Activated T-cell treated with anti-CD3 and anti-CD28 coated beads for 24 hours (primary cell): ENCODE measurements at places on chromosomes 4 and X.

DNA sequence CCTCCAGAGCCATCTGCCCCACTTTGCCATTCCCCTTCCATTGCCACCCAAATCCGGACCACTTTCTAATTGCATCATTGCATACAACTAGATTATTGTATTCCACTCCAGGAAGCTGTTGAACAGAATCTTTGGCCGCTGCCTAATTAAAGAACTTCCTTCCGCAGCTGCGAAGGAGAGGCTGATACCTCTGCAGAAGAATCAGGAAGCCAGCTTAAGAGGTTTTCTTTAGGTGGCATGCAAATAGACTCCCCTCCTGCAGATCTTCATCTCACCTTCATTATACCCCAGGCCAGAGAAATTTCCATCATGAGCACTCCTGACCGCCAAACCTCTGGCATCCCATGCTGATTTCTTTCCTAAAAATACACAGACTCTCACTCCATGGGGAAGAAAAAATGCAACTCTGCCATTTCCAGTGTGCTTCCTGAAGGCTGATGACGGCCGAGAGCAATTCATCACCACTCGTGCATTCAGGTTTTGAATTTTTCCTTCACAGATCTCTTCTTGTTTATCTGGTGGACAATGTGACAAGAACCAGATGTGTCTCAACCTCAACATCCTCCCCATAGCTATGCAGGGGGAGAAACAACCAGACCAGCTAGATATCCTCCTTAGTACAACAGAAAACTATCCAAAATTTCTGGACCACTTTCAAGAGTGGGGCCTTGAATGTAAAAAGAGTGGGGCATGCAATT lies 31.2 kb downstream of the LGI2 start:
- no peak for DNase-seq

DNA sequence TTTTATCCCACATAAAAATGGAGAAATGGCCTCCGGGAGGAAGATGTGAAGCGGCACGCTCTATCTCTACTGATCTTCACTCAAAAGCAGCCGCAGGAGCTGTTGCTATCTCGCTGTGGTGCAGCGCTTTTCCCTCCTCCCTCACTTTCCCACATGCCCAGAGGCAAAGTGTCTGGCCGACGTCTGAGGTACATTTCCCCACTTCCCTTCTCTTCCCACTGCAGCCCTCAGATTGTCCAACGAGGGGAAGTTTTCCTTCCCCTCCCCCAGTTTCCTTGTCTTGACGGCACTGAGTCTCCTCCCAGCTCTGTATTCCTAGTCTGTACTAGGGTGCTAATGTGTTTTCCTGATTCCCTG lies 660 bp upstream of the COL25A1 start:
- no peak for DNase-seq

DNA sequence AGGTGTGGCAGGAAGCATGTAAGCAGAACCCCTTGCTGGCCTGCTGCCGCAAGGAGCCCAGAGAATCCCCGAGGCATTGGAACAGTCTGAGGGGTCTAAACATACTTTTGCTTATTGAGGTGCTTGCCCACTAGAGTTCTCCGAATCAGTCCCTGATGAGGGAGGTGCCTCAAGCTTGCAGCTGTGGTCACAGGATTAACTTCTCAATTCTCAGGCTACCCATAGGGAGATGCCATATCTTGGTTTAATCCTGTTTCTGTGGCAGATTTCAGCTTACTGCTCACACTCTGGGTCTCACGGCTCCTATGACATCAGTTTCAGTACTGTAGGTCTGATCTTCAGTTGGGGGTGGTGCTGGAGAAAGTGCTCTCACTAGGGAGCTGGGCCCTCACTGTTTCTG lies 39.9 kb downstream of the CCNG2 start:
- DNase-seq, result no peak

- peak; percentile 56 for DNase-seq
Measured at GRCh38 chr4:1216869-1217294, 32.0 kb downstream of the CTBP1 start.

DNA sequence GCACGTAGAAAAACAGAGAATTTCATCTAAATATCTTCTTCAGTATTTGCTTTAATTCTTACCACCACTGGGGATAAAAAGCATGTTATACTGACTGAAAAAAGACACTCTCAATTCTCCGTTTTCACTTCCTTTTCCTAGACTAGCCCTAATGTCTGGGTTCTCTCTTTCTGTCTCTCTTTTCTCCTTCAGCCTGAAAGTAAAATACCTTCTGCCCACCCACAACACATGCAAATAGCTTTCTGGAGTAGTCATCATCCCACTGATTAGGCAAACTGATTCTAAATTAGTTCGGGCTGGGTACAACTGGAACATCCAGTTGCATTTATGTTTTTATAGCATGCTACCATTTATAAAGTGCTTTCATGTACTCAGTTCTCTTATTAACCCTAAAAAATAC lies 142.4 kb upstream of the ANKRD50 start:
- no peak for DNase-seq

DNA sequence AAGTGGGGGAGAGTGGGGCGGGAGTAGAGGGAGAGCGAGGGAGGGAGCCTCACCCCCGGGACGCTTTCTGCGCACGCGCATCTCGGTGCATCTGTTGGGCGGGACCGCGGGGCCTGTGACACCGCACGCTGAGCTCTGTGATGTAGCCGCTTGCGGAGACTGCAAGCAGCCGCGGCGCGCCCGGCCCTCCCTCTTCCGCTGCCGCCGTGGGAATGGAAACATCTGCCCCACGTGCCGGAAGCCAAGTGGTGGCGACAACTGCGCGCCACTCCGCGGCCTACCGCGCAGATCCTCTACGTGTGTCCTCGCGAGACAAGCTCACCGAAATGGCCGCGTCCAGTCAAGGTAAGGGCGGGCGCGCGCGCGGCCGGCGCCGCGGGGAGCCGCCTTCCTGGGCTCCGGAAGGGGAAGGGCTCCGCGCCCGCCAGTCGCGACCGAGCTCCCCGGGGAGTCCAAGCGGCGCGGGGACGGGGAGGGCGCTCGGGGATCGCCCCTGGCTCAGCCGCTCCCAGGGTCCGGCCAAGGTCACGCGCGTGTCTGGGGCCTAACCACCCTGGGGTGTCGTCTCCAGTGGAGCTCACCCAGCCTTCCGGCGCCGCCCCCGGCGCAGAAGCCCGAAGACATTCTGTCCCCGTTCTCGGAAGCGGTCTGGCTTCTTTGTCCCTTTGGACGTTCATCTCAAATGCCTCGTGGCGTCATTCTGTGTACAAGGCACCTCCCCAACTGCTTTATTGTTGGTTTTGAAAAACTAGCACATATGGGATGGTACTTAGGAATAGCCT lies at the start of gene FUNDC2:
FUNDC2 (plus strand) TSS at position 118 of the 782 bp plus-strand sequence; CDS start at position 213, 95 bp downstream.
- DNase-seq, result peak; percentile 87

DNA sequence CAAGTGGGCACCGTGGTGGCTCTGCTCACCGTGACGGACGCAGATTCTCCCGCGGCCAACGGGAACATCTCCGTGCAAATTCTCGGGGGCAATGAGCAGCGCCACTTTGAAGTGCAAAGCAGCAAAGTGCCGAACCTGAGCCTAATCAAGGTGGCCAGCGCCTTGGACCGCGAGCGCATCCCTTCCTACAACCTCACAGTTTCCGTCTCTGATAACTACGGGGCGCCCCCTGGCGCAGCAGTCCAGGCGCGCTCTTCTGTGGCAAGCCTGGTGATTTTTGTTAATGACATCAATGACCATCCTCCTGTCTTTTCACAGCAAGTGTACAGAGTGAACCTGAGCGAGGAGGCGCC lies 2.7 kb downstream of the FAT4 start:
- no peak for DNase-seq

DNA sequence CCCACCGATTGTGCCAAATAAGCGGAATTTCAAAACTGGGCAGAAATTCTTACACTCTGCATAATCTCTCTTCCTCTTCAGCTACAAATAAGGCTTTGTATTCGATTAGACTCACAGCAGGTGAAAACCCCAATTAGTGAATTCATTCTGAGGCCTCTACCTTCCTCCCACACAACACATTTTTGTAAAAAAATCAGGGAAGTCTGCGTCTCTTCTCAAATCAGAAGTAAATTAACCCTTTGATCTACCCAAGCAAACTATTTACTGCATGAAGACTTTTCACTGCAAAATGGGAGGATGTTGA lies 200.6 kb upstream of the FTHL17 start:
- DNase-seq, result no peak

DNA sequence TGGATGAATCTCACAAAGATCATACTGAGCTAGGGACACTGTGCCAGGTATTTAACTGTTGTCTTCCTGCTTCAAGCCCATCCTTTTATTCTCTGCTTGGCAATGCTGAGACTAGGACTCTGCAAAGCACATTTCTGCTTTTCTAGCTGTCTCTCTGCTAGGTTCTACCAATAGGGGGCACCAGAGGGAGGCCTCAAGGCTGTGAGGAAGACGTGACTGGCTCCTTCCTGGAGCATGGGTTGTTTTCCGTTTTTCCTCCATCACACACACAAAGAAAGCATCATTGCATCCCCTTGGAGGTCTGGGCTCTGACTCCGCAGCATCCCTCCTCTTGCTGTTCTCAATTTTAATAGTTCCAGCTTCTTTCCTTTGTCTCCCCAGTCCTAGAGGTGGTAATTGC lies 10.9 kb upstream of the DCTD start:
- DNase-seq, result no peak

DNA sequence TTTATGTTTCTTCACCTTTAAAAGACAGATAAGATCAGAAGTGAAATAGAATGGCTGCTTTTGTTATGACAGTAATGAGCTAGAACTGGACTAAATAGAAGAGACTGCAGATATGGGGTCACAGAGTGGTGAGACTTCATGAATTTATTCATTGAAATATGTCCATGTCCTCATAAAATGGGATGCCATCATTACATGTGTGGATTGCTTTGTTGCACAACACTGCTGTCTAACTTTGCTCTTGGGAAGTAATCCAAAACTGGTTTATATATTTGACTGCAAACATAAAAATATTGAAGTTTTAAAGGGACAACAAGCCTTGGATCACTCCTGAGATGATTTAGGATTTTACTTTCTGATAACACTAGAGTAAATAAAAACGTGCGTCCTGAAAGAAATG lies 209.2 kb upstream of the FAT4 start:
- no peak for DNase-seq
